CD4-positive, alpha-beta memory T cell (primary cell): ENCODE measurements at places on chromosomes 2 and 18. TPM values are rescaled to one million over a fixed set of nuclear protein-coding genes. Genes with fewer than 3 reads are reported as not detected.

DNA sequence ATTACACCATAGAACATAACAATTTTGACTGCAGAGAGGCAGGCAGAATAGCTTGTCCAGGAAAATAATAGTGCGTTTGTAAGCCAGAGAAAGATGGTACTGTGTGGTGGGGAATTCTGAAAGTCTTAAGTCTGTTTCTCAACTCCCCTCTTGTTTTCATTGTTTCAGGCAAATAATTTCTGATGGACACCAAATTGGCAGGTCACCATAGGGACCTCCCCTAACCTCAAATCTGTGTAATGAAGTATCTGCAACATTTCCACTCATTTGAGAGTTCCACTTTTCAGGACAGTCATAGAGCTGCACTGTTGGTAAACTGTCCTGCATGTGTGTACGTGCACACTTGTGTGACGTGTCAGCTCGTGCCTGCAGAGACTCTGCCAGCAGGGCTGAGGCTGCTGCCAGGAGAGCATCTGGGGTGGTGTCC is 195.6 kb downstream of the AGAP1 start:
- no peak for DNase-seq

DNA sequence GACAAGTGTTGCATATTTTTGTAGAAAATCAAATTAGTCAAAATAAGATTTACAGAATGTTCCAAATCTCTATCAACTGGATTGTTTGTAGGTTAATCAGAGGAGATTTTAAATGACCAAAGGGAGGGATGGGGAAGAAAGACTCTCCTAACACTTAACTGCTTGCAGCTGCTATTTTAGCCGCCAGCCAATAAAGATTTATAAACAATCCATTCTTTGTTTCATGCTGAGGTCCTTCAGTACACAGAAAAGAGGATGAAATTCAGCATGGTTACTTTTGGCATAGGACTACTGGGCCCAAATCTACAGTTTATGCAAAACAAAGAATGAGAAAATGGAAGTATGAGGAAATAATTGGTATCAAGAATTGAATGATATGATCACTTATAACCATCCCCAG is 86.4 kb upstream of the FN1 start:
- DNase-seq, result no peak

DNA sequence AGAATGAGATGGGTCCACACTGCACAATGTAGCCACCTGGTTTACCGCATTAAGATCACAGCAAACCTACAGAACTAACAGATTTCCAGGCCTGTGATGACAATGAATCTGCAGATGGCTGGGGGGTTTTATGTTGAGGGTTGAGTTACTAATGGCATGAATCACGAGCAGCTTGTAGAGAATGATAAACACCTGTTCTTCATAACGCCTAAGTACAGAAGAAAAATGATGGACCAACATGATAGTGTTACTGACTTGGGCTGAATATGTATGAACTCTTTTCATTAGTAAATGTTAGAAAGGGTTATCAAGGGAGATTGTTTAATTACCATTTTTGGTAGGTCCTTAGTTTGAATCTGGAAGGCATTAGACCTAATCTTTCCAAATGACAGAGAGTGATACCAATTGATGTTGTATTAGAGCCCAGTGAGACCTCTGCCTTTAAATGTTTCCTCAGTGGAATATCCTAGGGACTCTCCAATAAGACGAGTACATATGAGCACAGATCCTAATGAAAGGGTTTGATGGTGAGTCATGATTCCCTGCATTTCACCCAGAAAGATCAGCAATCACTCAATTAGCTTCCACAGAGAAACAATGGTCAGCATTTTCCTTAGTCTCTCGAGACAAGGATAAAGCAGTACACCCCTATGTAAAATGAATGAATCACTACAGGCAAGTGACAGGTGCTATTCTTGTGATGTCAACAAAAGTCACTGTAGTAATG is 243.8 kb downstream of the DLGAP1 start:
- no peak for DNase-seq

DNA sequence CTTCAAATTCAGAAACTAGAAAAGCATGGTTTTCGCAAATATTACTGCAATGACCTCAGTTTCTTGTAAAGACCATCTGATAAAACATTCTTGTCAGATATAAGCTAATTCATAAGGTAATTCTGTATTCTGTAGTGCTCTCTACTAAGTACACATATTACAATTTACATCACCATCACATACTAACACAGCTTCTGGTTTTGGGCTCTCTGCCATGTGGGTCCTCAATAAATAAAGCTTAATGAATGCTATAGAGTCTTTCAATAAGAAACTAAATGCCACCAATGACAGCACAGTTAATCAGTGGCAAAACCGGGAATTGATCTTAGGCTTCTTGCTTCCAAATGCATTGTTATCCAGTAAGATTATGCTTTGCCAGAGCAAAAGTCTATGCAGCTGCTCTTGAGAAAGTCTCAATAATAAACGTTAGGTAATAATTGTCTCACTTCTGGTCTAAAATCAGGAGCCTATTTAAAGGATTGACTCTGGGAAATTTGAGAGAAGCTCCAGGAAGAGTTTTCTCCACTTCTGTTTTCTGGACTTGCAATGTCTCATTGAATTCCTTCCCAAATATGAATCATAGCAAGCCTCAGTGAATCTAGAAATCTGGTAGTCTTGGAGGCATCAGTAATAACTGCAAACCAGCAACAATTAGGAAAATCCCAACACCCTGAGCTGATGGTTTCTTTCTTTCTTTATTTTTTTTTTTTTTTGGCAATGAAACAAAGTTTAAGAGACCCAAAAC is 67.9 kb upstream of the RAPGEF4 start:
- no peak for DNase-seq

- no peak for DNase-seq
Measured at GRCh38 chr18:11113046-11113548, 36.3 kb downstream of the PIEZO2 start.

DNA sequence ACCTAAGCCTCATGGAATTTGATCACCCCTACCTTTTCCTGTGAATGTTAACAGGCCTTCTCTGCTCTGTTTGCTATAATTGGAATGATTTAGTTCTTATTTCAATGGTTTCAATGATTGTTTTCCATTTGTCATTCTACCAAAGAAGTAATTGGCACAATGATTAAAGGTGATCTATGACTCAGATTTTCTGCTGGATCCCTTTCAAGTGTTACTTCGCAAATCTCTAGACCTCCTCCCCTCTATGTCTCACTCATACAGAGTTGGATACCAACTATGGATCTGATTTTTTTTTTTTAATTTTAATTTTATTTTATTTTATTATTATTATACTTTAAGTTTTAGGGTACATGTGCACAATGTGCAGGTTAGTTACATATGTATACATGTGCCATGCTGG is 29.6 kb upstream of the FAM117B start:
- DNase-seq, result no peak

DNA sequence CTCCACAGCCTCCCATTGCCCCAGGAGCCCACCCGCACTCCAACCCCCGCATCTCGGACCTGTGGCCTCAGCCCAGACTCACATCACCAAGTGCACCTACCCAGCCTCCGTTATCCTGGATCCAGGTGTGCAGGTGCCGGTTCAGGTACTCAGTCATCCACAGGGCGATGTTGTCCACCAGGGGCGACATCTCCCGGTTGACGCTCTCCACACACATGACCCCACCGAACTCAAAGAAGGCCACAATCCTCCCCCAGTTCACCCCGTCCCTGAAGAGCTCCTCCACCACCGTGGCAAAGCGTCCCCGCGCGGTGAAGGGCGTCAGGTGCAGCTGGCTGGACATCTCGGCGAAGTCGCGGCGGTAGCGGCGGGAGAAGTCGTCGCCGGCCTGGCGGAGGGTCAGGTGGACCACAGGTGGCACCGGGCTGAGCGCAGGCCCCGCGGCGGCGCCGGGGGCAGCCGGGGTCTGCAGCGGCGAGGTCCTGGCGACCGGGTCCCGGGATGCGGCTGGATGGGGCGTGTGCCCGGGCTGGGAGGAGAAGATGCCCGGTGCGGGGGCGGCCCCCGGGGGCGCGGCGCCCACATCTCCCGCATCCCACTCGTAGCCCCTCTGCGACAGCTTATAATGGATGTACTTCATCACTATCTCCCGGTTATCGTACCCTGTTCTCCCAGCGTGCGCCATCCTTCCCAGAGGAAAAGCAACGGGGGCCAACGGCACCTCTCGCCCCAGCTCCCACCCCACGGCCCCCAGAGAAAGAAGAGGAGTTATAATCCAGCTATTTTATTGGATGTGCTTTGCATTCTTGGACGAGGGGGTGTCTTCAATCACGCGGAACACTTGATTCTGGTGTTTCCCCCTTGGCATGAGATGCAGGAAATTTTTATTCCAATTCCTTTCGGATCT is 1.3 kb downstream of the BCL2 start:
- DNase-seq, result peak; percentile 83

DNA sequence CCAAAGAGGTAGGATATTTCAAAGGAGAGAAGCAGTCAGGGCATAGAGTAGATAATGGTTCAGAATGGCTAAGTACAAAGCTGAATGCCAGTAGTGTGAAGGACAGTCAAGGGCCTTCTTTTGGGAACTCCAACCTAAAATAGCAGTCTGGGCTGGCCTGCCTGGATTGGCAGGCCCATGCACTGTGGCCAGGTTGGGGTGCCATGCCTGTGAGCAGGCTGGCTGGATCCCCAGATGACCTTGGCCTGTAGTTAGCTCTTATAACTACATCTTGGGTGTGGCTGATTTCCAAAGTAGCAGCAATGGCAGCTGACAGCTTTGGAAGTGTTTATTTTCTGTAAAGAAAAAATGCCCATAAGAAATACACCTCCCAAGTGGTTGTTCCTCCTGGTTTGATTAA is 51.5 kb upstream of the ITGB6 start:
- DNase-seq, result no peak

DNA sequence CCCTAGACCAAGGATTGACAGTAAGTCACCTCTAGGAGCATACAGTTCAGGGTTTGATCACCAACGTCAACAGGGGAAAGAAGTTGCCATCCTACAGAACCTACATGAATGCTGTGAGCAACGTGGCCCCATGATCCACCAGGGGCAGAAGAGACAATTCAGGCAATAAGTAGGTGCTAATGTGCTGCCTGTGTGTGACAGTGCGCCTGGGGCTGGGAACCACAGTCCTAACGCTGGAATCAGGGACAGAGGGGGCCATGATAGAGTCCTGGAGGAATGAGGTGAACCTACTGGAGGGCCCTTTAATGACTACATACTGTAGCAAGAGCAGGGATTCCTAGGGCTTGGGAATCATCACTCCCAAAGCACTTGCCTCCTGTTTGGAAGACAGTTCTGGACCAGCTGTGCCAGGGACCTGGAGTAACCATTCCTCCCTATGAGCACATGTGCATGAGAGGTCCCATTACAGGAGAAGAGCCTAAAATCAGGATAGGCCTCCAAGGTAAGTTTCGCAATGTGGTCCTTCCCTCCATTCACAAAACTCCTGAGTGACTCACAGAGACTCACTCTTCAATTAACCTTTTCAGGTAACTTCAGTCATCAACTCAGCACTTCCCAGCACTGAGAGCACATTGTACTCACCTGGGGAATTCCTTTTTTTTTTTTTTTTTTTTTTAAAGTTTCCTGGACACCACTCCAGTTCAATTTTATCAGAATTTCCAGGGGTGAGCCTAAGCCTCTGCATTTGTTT is 214.0 kb downstream of the TMEM163 start:
- no peak for DNase-seq

The TUBA3E gene
- not detected for total RNA-seq

The VIT gene
- total RNA-seq, result not detected

The PAIP2B gene
- total RNA-seq, result 9.9 TPM

The SH3RF3 gene
- 2.1 TPM for total RNA-seq
